KBM-7 (cell line): ENCODE measurements at places on chromosomes 2 and 18.

DNA sequence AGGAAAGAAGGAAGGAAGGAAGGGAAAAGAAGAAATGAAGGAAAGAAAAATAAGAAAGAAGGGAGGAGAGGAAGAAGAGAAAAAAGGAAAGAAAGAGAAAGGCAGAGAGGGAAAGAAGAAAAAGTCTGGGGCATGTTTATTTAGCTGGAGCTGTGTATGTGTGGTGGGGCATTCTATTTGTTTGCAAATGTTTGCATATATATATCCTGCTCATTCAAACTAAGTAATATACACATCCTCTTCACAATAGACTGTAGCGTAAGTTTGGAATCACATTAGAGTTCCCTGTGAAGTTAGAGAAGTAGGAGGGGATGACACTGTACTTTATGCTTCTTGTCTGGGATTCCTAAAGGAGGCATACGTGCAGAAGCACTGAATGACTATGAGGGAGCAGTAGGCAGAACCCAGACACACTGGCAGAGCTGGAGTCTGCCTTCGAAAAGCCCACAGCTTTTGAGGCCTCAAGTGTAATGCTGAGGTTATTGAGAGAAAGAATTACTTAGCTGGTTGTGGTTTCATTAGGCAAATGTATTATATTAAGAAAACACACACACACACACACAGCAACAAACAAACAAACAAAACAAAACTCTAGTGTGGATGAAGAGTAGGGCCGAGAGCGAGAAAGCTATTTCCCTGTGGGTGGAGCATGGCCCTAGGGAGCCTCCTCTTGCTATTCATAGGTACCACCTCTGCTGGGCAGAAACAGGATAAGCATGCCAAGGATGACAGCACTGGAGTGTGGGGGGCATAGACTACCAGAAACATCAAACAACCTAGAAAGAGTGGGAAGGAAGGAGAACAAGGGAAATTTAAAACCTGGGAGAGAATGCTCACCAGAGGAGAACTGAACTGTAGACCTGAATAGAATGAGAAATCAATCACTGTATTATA lies 905.1 kb upstream of the NXPH2 start:
- no peak for DNase-seq

DNA sequence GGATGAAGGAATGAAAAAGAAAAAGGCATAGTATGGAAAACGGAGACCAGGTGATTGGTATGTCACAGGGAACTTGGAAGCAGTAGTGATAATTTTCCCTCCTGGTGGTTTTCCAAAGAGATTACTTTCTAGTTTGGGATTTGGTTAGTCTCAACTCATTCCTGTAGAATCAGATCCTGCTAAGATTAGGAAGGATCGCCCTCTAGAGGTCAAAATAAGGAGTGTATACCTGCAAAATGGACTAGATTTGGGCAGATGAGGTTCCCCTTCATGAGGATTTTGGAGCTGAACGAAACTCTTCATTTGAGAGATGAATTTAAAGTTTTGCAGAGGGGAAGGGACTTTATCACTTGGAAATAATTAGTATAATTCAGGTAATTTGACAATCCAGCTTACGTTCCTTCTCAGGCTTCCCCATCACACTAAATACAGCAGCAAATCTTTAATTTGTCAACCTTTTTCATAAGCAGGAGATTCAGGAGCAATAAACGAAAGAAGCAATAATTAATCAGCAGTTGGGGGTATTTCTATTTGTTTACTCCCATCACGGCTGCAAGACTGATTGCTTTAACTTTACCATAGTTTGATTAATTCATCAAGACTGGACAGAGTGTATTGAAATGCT lies 65.2 kb downstream of the CCDC195 start:
- DNase-seq = peak; percentile 62

GRCh38 chr2:130391058-130391871 lies 35.4 kb downstream of the PTPN18 start:
- DNase-seq = peak; percentile 77

DNA sequence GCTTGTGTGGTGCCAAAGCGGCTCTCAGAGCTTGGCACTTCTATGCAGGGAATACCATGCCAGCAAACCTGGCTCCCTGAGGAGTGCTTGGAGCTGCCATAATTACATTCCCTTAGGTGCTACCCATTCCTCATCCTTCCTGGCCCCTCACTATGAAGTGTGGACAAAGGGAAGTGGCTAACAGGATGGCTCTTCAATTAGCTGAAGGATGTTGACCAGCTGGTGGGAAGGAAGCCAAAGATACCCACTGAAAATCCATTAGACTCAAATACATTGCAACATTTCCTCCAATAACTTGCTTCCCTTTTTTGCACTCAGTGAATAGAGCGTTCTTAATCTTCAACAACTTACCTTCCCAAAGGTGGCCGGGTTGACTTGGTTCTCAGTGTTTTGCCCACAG lies 8.5 kb downstream of the RFX8 start:
- DNase-seq = peak; percentile 75

GRCh38 chr18:21636769-21637168 lies 24.7 kb downstream of the SNRPD1 start:
- DNase-seq = no peak

DNA sequence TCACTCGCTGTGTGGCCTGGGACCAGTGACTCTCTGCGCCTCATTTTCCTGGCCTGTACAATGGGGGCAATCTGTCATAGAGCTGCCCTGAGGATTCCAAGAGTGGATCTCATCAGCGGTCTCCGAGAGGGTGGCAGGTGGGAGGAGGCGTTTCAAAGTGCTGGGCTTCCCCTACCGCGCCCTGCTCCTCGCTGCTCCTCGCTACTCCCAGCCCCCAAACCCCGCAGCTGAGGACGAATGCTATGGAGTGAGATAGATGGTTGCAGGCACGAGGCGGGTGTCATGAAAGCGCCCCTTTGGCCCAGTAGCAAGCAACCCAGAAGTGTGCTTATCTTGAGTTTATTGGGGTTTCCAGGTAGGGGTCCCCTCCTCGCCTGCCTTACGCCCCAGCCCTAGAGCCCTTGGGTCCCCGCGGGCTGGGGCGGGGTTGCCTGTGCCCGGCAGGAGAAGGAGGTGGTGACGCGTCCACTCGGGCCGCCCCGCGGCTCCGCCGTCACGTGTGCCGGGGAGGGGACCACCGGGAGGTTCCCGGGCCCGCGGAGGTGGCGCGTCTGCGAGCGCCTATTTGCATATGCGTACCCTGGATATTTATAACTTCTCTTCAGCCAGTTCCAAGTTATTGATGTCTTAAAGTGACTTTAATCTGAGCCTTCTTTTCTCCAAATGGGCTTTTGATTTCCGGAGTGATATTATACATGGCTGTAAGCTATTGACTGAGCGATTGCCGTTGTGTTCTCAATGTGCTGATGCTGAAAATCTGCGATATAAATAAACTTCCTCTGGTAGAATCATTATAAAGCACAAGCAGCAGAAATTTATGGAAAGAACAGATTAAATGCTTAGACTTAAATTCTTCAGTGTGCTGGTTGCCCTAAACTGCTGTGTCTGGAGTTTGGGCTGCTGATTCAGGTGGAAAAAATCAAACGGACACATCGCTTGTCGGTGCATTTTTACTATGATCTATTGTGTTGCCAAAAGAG lies 263.7 kb downstream of the ATAD2B start:
- DNase-seq = no peak

- no peak for DNase-seq
Observed at GRCh38 chr2:100799686-100800085, 20.3 kb upstream of the NPAS2 start.

DNA sequence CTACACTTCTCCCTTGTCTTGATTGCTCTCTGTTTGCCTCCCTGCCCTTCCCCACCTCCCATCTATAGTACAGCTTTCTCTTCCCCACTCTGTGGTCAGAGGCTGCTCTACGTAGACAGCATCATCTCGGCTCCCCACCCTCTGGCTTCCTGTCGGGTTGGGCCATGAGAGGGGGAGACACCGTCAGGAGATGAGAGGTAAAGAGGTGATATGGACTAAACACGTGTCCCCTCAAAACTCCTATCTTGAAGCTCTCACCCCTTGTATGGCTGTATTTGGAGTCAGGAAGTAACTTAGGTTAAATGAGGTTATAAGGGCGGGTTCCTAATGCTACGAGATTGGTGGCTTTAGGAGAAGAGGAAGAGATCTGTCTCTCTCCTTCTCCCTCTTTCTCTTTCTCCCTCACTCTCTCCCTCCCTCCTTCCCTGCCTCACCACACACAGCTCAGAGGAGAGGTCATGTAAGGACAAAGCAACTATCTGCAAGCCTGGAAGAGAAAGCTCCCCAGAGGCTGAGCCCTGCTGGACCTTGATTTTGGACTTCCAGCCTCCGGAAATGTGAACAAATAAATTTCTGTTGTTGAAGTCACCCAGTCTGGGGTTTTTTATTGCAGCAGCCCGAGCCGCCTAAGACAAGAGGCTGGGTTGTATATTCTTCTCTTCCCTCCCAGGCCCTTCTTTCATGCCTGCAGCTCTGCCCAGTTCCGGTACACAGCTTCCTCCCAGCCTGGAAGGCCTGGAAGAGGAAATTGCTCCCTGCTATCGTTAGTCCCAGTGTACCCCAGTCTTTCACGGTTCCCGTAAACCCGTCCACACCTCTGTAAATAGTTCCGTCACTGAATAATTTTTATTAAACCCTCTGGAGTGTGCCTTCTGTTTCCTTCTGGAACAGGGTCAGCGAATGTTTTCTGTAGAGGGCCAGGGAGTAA lies 138.0 kb downstream of the AKAIN1 start:
- DNase-seq = peak; percentile 83

- no peak for DNase-seq
Observed at GRCh38 chr2:201985728-201986462, 47.8 kb upstream of the FZD7 start.

- DNase-seq = no peak
Observed at GRCh38 chr2:120678251-120678650, 57.4 kb upstream of the GLI2 start.

- DNase-seq = no peak
Observed at GRCh38 chr18:48293954-48294898, 115.0 kb downstream of the ZBTB7C start.

GRCh38 chr2:143835481-143835880 lies 684.4 kb downstream of the ZEB2 start:
- no peak for DNase-seq

DNA sequence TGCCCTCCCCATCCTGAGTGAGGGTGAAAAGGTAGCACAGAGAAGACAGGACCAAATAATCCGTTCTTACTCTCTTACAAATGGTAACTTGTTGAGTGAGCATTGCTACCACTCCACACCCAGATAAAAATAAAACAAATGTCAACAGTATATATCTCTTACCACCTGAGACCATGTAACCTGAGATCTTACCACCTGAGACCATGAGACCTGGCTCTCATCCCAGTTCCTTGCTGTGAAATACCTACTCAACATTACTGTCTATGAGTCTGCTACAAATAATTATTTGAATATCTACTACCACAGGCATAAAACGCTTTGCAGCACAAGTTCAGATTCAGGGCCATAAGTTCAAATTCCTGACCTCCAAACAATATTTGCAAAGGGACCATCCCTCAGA lies 234.7 kb downstream of the C1D start:
- no peak for DNase-seq

GRCh38 chr2:231411831-231412617 lies 16.5 kb downstream of the B3GNT7 start:
- peak; percentile 93 for DNase-seq

GRCh38 chr18:10490401-10491165 lies 35.2 kb upstream of the NAPG start:
- DNase-seq = peak; percentile 62

- no peak for DNase-seq
Observed at GRCh38 chr18:75088622-75089211, 120.2 kb downstream of the PTGR3 start.
